ENCODE measurements at places on chromosomes 13 and 19.

DNA sequence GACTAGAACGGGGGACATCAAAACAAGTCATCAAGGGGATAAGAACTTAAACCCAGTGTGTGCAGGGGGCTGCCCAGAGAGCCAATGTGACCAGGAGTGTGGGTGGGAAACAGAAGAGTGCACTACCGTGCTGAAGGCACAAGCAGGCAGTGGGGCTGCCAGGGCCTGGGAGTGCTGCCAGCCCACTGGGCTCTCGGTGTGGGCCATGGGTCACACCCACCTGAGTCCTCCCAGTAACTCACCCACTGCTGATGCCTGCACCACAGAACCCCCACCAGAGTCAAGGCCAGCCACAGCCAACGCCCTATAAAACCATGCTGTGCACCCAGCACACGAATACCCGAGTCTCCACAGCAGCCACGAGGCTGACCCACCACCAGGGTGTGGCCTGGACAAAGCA lies 8.5 kb downstream of the MED26 start:
- no peak for DNase-seq

DNA sequence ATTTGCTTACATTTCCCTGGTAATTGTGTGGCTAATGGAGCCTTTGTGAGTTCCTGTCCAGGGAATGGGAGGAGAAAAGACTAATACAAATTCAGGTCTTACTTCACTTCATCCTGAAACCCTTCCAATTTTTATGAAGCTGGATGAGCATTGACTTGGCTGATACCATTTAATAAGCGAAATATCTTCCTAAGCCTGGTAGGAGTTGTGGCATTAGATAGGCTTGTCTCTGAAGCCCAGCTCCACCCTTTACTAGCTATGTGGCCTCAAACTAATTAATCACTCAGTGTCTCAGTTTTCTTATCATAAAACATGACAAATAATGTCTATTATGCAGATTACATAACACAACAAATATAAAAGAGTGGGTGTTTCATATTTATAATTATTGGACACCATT lies 106.3 kb downstream of the FGF9 start:
- DNase-seq, result no peak

DNA sequence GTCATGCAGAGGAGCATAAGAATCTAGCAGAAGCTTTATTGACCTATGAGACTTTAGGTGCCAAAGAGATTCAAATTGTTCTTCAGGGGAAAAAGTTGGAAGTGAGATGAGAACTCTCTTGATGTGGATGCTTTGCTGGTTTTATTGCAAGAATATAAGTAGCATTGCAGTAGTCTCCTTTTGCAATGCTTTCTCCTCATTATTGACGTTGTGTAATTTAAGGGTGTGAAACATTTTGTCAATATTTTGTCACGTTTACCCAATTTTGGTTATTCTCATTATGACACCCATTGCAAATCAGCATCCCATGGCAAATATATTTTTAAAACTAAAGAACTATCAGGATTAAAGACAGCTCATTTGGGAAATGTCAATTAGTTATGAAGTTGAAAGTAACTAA lies 11.9 kb upstream of the LILRB5 start:
- DNase-seq, result peak; percentile 76

DNA sequence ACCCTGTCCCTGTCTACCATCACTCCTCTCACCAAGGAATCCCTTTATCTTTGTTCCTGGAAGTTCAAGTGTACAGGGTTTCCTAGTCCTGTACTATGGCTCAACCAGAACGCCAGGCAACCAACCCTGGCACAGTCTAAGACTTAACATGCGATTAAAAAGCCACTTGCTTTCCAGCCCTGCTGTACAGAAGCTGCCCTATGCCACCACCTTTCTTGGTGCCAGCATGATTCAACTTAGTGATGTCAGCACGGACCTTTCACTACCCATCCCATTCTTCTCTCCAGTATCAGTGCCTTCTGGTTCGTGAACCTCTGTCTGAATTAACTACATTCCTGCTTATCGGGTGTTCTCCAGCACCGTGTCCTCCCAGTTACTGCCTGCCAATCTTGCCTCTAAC lies 151.1 kb downstream of the KLF12 start:
- DNase-seq, result no peak

GRCh38 chr13:31000889-31001288 lies 68.4 kb downstream of the TEX26 start:
- no peak for DNase-seq

DNA sequence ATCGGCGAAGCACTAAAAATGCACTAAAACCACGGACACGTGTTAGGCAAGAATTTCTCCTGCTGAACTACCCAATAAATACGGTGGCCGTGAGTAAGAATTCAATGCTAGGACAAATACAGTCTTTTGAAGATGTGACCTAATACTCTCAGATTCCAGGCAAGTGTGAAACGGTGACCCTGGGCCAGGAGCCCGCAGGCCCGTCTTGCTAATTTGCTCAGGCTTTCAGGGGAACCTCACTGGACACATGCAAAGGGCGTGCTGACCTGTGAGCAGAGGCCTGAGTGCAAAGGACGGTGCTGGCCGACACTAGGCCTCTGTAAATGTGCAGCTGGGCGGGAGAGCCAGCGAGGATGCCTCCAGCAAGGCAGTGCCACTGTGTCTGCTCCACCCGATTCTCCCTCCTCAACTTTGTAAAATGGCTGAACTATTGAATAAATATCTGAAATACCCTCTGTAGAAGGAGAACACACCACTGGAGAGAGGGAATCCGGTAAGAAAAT lies 70.1 kb downstream of the STK24 start:
- DNase-seq, result no peak

DNA sequence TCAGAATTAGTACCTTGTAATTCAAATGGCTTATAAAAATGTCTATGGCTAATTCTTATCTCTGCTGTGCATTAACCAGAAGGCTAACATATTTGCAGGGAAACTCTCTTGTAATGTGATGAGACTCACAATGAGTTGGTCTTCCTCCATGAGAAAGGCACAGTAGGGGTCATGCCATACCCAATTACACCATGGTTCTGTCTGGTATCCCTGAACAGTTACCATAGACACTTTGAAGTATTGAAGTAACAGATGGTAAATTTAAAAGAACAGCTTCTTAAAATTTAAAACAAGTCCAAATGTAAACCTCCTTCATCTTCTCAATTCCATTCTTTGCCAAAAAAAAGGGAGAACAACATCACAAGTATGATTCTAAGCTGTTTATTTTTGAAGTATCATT lies 22.6 kb upstream of the SLAIN1 start:
- no peak for DNase-seq

DNA sequence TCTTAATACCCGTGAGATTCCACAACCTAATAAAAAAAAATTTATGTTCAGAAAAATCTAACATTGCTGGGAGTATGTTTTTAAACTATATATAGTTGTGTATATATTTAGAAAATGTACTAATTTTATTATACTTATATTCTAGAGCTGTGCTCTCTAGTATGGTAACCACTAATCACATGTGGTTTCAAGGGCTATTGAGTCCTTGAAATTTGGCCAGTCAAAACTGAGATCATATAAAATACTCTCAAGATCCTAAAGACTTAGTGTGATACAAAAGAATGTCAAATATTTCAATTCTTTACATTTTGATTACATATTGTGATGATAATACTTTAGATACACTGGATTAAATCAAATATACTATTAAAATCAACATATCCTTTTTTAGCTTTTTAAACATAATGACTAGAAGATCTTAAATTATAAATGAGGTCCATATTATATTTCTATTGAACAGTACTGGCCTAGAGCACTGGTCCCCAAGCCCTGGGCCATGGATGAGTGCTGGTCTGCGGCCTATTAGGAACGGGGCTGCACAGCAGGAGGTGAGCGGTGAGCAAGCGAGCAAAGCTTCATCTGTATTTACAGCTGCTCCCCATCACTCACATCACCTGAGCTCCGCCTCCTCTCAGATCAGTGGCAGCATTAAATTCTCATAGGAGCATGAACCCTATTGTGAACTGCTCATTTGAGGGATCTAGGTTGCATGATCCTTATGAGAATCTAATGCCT lies 176.5 kb upstream of the NBEA start:
- DNase-seq, result no peak

- DNase-seq, result no peak
These were observed 316.6 kb downstream of the POU4F1 start for GRCh38 chr13:78286748-78287147.

GRCh38 chr19:11031421-11032070 lies 57.7 kb upstream of the LDLR start:
- DNase-seq, result no peak

DNA sequence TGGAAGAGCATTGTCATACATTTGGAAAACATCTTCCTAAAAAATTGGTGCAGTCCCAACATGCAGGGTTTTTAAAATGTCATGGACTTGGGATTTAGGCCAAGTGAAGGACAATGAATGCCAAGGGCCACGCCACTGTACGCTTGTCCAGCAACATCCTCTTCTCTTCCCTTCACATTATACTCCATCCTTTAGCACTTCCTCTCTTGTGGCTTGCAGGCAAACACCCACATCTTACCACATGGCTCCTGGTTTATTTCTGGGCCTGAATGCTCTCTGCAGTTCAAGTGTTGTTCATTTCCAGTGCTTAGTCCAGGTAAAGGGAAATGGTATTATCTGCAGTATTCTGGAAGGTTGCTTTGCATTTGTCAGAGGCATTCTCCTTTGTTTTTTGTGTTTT lies 45.0 kb downstream of the CBY2 start:
- peak; percentile 33 for DNase-seq

DNA sequence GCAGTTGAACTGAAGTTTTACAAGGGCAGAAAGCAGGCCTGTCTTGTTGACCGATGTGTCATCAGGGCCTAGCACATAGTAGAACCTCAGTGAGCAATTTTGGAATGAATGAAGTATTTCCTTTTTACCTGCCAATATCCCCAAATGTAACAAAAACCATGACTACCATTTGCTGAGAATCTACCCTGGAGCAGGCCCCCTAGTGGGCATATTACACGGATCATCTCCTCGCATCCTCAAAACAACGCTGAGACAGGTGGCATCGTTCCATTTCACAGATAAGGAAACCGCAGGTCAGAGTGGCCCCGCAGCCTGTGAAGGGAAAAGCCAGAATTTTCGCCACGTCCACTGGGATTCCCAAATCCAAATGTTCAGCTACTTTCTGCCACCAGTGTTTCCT lies 77.9 kb downstream of the CACNA1A start:
- DNase-seq, result peak; percentile 21

GRCh38 chr19:39995794-39996193 lies 1.1 kb upstream of the ZNF546 start:
- no peak for DNase-seq

GRCh38 chr13:100182900-100183490 lies 94.1 kb downstream of the PCCA start:
- DNase-seq, result no peak

GRCh38 chr13:111115965-111116521 lies 933 bp downstream of the ARHGEF7 start:
- DNase-seq, result peak; percentile 5

- DNase-seq, result peak; percentile 39
These were observed 2.7 kb downstream of the RFX1 start for GRCh38 chr19:14003251-14004055.

DNA sequence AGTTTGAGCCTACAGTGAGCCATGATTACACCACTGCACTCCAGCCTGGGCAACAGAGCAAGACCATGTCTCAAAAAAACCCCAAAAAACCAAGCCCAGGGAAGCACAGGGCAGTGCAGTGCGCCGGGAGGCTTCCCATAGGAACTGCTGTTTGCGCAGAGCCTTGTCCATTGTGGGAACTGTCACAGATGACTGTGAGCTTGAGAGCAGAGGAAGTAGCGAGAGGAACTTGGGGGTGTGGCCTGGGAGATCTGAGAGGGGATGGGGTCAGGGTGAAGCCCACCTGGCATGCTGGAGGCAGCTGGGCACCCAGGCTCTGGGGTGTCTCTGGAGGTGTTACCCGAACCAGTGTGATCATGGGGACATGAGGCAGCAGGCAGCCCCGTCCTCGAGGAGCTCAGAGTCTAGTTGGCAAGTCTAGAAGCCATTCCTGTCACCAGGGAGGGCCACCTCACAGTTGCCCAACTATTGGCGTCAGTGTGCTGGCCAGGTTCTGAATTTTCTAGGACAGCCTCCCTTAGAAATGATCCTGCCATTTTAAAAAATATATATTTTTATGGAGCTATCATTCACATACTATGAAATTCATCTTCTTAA lies 10.4 kb downstream of the KDM4B start:
- peak; percentile 48 for DNase-seq

- no peak for DNase-seq
These were observed 56.6 kb downstream of the TBC1D4 start for GRCh38 chr13:75425216-75426009.

DNA sequence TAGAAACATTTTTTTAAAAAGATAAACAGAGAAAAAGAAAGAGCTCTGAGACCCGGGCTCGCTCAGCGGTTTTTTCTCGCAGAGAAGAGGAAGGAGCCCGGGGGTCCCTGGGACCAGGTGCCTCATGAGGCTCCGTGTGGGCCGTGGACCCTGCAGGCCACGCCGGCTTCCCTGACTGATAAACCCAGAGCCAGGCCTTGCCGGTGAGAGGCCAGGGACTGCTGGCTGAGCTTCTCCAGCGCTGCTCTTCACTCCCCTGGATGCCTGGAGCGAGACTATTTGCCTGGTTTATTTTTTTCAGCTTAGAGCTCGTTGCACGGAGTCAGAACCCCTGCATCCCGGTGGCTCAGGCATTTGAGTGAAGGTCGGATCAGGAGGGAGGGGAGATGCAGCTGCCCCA lies 53.4 kb upstream of the F7 start:
- DNase-seq, result no peak

GRCh38 chr13:105445796-105446195 lies 1089.7 kb downstream of the EFNB2 start:
- DNase-seq, result no peak

- no peak for DNase-seq
These were observed 21.0 kb downstream of the TPP2 start for GRCh38 chr13:102617697-102618350.

- no peak for DNase-seq
These were observed 71.6 kb downstream of the SHISA2 start for GRCh38 chr13:25980255-25980654.

GRCh38 chr19:1572795-1573194 lies 4.7 kb upstream of the MEX3D start:
- no peak for DNase-seq

GRCh38 chr13:59464926-59465325 lies 698.8 kb downstream of the DIAPH3 start:
- no peak for DNase-seq

GRCh38 chr13:44576351-44577235 lies 463 bp upstream of the TSC22D1 start:
- peak; percentile 35 for DNase-seq
